ENCODE measurements at places on chromosomes 4 and X.
A peak's percentile ranks its signal among the peaks of the same experiment; 100 is the strongest.

GRCh38 chrX:33725535-33726210, 406.4 kb downstream of the FAM47A start:
- peak; percentile 59 for DNase-seq

DNA sequence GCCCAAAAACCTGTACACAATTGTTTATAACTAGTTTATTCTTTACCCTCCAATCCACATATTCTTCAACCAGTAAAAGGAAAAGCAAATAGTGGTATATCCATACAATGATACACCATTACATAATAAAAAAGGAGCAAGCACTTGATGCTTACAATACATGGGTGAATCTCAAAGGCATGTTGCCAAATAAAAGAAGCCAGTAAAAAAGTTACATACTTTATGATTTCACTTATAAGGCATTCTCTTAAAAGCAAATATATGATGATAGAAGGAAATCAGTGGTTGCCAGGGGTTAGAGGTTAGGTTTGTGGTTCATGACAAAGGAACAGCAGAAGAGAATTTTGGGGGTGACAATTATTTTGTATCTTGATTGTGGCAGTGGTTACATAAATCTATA, 896.1 kb upstream of the LCORL start:
- DNase-seq, result no peak

GRCh38 chr4:62359441-62360155, 1159.5 kb downstream of the ADGRL3 start:
- no peak for DNase-seq

DNA sequence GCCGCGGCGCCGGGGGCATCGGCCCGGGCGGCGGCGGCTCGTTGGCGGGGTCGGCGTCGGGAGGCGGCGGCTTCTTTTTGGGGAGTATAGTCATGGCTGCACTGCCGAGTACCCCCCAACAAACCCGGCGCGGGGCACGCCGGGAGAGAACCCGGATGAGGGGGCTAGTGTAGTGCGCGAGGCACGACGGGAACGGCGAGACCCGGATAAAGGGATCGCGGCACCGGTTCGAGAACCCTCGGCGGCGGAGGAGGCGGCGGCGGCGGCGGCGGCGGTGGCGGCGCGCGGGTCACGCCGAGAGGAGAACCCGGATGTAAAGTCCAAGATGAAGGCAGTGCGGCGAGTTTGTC, at the start of gene OTUD5:
Gene OTUD5 (minus strand): TSS at position 131 of the 350 bp plus-strand sequence. CDS start 37 bp downstream, at position 94.
- no peak for DNase-seq

- DNase-seq, result no peak
Measured at GRCh38 chr4:134585972-134586371, 384.4 kb upstream of the PABPC4L start.

DNA sequence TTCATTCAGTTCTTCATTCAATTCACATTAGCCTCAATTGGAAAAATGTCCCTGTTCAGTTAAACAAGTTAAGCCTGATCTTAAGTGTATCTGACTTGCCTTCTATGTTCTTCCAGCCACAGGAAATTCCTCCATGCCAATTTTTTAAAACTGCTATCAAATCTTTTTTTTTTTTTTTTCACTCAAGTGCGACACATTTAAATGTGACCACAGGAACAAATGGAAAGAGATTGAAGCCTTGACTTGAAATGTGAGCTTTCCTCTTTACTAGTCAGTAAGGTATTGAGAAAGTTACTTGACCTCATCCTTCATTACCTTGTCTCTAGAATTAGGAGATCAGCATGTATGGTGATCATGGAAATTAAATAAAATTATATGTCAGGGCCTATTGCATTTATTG, 165.1 kb downstream of the SLIT2 start:
- DNase-seq, result no peak

GRCh38 chr4:7845493-7846128, 94.0 kb downstream of the AFAP1 start:
- DNase-seq, result no peak

DNA sequence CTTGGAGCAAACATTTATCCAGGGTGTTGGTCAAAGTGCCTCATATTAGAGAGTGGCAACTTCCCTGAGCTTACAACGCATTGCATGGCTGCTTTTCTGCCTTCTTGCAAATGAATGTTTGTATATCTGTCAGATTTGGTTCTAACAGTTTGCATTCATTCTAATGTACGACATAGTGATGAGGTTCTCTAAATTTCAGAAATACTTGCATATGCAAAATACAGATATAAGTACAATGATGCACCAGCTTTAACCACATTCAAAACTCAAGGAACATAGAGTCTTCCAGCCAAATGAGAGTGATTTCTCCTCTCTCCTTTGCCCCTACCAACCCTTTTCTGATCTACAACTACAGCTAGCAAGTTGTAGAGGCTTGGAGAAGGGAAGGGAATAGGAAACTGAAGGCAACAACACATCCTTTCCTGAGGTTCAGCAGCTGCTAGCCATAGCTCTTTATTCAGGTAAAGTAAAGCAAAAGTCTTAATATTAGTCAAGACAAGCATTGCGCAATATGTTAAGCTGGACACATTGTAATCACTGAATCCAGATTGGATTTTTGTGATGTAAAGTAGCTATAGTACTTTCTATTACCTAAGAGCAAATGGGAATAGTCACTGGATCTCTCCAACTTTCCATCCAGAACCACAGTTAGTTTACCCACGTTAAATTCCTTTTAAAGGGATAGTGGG, 6.3 kb downstream of the TKTL2 start:
- DNase-seq, result no peak

DNA sequence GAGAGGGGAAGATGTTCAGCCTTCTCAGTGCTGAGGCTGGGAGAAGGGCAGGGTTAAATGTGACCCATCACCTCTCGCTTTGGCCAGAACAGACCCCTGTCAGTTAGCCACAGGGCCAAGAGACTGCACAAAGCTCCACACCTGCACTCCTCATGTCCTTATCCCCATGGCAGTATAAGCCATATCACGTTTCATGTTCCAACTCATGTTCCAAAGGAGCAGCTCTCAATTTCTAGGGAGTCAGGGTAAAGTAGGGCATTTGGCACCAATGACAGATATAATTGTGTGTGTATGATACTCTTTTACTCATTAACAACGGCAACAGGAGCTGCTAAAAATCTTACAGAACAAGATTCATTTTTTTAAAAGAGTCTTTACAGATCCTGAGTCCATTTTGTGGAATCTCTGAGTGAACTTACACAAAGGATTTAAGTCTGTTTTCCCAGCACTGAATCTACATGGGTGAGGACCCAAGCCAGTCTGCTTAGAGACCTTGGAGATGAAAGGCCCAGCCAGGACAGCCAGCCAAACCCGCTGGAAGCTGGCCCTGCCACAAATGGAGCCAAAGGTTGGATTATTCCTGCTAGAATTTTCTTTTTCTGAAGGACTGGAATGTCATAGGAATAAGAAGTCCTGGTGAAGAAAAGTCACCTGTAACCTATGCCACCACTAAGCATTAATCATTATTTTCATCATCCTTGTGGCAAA, 129.1 kb upstream of the SMAD1 start:
- no peak for DNase-seq

DNA sequence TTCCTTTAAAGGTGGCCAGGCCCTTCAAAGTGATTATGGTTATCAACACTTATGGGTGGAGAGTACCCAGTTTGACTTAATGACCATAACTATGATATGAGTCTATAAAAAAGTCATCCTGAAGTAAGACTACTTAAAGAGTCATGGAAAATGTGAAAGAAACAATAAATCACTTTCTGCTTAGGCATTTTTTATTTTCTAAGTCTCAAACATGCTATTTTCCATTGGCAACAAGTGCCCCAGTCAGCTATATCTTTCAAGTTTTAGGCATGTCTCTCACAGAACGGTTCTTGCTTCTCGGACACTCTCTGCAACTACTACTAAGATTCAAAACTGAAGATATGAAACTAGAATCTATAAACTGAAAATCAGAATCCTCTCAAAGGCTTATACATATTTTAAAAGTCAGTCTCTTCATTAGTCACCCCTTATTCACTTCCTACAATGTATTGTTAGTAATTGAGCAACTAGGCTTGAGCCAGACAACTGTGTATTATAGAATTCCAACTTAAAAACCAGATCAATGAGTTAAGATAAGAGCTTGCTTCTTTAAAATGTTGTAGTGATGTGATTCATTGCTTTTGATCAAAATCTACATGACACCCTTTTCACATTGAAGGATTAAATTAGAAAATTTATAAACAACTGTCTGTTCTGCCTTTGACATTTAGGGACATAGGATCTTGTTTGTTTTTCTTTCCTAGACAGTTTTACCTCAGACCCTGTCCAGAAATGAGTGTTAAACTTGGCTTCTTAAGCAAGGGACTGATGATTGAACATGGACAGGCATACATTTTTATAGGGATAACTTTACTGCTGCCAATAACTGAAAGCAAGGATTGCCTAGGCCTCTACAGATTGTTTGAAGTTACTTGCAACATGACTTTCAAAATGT, 2.9 kb downstream of the ANTXR2 start:
- no peak for DNase-seq

DNA sequence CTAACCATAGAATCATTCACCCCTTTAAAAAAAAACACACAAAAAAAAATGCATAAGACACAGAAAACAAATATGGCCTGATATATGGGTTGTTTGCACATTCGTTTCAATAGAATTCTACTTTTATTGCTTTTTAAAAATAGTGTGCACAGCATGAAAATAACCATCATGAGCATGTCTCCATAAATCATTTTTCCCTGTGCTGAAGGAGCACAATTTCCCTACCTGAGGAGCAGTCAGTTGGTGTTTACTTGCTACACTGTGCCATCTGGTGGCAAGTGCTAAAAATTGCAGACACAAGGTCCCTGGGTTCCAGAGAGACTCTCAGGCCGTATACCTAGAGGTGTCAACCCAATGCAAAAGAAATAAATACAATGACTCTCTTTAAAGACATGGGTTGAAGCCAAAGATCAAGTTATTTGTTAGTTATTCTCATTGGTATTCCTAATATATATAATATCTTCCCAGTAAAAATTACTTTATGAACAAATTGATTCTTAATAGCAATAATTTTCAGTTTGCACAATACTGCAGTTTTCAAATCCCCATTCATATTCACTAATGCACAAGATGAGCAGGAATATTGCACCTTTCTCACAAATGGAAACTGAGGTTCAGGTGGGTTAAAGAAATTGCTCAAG, 551.4 kb downstream of the IQCM start:
- DNase-seq, result peak; percentile 15

DNA sequence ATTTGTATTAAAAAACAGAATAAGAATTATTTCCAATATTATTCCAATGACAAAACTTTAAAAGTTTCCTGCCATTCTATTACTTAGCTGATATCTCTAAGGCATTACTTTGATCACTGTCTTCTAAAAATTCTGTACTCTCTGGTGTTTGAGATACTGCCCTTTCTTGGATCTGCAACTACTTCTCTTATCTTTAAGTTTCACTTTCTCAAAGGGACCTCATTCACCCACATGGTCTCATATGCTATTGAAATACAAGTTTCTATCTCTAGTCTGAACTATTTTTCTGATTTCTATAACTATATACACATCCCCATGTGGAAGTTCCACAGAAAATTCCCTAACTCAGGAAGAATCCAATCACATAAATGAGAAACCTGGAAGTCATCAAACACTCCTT, 22.2 kb downstream of the TMPRSS11E start:
- no peak for DNase-seq

DNA sequence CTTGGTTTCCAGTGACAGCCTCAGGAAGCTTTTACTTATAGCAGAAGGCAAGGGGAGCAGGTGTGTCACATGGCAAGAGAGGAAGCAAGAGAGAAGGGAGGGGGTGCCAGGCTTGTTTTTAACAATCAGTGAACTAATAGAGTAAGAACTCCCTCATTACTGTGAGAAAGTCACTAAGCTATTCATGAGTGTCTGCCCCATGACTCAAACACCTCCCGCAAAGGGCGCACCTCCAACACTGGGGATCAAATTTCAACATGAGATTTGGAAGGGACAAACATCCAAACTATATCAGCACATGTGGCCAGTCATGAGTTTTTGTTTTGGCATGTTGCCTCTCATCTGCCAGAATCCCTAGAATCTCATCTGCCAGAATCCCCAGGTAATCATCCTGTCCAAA, 183.5 kb upstream of the C1QTNF7 start:
- DNase-seq, result no peak

- no peak for DNase-seq
Measured at GRCh38 chrX:40501164-40501855, 79.5 kb upstream of the ATP6AP2 start.

DNA sequence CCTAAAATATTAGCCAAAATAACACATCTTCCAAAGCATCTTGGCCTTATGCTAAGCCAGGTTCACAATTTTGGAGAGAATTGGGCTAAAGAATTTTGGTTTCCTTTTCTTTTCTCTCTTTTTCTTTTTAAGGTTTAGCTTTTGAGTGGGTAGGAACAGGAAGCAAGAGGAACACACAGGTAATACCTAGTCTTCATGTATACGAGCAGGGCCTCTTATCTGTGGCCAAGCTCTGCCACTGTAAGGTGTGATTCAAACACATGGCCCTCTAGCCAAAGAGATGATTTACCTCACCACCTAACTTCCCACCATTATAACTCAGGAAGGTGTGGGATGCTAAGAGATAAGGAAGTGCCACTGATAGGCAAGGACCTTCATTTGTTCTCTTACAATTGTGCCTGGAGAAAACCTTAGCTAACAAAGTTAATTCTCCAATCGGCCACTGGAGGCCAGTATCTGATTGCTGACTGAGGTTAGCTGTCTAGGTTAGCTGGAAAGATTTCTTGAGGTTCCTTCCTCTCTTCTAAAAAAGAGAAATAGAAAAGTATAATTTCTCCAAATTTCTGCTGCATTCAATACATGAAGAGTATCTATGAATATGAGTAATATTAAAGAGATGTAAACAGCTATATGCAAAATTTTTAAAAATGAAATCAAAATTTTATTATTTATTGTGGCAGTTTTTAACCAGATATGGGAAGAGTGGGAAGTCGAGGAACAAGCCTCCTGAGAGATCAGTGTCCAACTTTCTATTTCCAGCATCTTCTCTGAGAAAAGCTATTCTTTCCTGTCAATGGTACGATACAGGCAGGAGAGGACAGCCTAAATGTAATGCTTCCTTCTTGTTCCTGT, 30.1 kb upstream of the BBS7 start:
- DNase-seq, result peak; percentile 56

GRCh38 chr4:110681381-110681780, 58.5 kb upstream of the PITX2 start:
- DNase-seq, result no peak

DNA sequence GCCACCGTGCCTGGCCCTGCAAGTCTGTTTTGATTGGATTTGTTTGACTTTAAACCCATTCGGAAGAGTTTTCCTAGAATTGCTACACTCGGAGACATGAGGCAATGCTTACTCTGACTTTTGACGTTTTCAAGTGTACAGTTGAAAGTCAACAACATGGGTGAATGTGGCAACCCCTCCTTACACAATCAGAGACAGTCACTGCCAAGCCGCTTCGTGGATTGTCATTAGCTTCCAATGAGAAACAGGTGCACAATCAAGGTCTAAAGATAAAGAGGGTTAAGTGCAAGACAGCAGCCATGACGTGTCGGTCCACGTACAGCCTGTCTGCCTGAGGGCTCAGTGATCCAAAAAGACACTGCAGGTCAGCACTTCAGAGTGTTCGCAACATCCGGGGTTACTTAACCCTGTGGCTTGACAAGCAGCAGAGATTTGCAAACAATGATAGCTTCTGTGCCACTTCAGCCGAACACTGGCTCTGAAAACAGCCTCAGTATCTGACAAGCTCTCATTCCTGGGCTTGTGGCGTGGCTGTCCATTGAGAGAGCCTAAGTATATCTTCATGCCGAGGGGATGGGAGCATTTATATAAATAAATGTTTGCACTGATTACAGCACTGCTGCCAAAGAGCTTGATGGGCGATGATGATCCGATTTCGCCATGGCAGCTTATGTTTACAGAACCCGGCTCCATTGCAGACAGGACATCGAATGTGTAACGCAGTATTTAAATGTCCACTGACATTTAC, 180.0 kb downstream of the DHRSX start:
- no peak for DNase-seq

All from nephron progenitor cell (in vitro differentiated cells).